ENCODE measurements at places on chromosomes 3 and 15.

GRCh38 chr15:44808557-44808956, 72.2 kb downstream of the TRIM69 start:
- DNase-seq: no peak

DNA sequence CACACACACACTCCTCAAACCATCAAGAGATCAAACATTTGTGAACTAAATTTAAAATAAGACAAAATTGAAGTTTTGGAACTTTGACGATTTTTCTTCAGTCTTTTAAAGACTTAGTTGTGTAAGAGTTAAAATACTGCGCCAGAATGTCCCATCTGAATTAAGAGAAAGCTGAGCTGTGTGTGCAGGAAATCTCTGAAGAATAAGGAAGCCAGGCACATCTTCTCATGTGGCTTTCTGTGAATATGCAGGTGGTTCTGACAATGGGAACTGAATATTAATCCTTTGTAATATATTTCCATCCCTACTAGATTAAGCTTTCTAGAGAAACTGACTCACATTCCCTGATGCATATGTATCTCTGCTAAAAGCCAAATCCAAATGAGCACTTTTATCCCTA, 60.1 kb upstream of the ICE2 start:
- DNase-seq: no peak

- DNase-seq: no peak
Observed at GRCh38 chr3:52546111-52546901, 9.9 kb downstream of the UQCC5 start.

GRCh38 chr3:191627064-191627463, 166.1 kb downstream of the PYDC2 start:
- no peak for DNase-seq

- DNase-seq: no peak
Observed at GRCh38 chr3:116384717-116385116, 60.6 kb downstream of the LSAMP start.

- no peak for DNase-seq
Observed at GRCh38 chr3:32249184-32249782, 10.8 kb downstream of the CMTM8 start.

DNA sequence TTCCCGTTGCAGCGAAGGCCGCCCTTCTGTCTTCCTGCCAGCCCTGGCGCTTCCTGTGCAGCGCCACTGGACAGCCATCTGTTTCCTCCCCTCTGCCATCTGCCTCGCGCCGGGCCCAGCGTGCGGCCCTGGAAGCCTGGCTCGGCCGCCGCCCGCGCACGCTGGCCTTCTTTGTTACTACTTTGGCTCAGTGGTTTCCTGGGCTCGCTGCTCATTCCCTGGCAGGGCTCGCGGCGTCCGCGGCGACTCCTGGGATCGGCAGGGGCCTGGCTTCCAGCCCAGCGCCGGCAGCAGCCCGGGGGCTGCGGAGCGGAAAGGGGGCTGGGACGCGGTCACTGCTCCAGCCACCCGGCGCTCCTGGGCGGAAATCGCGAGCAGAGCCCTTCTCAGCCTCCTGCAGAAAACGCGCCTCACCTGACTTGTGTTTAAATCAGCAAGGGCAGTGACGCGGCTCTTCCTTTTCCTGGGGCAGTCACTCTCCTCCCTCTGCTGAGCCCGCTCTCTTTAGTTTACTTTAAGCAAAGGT, 10.0 kb downstream of the CMTM7 start:
- peak; percentile 57 for DNase-seq

GRCh38 chr15:38522922-38523321, 41.7 kb downstream of the RASGRP1 start:
- no peak for DNase-seq
